ENCODE measurements at places on chromosomes 3 and 15.

- DNase-seq = no peak
Observed at GRCh38 chr15:36557364-36557763, 22.1 kb upstream of the CDIN1 start.

DNA sequence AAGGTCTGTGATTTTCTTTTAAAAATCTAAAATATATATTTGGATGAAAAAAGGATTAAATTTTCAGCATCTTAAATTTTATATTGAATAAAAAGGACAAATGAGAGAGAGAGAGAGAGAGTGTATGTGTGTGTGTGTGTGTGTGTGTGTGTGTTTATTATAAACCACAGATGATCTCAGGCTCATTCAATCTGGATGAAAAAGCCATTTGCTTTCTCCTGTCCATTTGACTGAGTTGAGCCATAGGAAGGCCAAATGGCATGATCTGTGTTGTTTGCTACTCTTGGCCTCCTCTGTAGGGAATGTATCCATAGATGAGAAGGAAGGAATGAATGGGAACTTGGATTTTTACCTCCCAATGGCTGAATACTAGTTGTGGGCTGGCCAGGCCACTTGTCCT, 92.5 kb upstream of the MEX3B start:
- no peak for DNase-seq

DNA sequence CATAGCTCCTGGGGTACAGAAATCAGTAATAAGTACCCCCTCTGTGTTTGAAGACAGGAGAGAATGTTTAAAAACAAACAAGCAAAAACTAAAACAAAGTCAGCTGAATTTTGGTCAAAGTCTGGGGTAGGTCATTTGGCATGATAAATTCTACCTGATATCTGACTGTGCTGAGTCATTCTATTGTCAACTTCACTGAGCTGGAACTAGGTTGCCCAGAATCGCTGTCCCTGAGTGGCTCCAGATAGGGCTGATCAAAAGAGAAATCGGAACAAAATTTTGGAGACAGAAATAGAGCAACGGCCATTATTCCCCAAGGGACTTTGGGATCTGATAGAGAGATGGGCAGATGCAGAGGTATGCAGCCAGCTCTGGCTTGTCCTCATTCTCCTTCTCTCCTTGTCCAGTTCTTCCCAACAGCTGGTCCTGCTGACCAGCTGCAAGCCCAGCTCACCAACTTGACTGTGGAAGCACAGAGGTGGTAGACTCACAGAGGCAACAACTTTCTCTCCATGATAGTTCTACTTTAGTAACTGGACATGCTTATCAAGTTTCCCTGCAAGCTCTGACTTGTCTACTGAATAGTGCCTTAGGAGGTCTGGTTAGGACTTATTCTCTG, 57.3 kb upstream of the MYRIP start:
- DNase-seq = no peak

- no peak for DNase-seq
Observed at GRCh38 chr15:51770902-51771301, 19.5 kb downstream of the TMOD2 start.

GRCh38 chr15:70535071-70535954, 228.0 kb downstream of the UACA start:
- DNase-seq = peak; percentile 80

DNA sequence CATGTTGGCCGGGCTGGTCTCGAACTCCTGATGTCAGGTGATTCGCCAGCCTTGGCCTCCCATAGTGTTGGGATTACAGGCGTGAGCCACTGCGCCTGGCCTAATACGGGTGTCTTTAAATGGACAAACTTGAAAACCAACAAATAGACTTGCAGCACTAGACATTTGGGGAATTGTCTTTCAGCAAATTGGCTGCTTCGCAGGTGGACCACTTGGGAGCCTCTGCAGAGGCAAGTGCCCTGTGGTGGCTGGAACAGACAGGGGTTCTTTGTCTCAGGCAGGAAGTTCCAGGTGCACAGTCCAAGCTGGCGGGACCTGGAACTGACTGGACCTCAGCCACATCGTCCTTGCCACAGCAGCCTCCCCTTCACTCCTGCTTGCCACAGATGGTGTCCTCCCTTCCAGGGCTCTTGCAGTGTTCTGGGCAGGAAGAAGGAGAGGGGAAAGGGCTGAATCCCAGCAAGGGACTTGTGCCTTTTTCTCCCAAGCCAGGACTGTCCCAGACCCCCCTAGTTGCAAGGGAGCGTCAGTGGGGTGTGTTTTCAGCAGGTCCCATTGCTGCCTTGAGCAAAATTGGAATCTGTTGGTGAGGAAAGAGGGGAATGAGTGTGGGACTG, 94.3 kb downstream of the TBC1D2B start:
- no peak for DNase-seq

DNA sequence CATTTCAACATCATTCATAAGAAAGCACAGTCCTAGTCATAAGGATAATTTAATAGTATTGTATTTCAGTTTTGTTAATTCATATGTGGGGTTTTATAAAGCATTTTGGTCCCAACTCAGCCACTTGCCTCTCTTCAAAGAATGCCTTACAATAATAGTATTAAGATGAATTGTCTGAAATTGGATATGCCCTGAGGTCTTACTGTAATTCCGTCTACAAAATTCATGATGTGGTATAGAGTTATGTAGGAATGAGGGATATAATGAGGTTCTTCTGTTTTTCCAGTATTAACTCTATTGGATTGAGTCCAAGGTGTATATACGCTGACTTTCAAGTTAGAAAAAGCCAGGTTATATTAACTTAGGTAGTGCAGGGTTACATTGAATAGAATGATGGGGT, 177.0 kb downstream of the GOLIM4 start:
- no peak for DNase-seq

GRCh38 chr15:81723701-81724100, 322.1 kb downstream of the MEX3B start:
- DNase-seq = no peak

GRCh38 chr15:66863390-66864085, 161.5 kb downstream of the SMAD6 start:
- DNase-seq = no peak

DNA sequence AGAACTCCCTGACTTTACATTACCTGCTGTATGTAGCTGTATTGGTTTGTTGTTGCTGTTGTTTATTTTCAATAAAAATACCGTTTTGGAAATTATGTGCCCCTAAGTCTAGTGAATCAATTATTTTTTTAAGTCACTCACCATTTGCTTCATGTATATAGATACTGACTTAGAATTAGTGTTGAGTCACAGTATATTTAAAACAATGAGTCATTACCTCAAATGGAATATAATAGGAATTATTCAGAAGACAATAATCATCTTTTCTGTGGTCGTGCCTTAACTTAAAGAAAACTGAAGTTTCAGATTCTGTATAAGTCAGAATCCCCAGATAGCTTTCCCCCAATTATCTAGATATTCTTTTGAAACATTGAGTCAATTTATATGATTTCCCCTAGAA, 21.0 kb upstream of the ALDH1A2 start:
- no peak for DNase-seq

- no peak for DNase-seq
Observed at GRCh38 chr3:67946436-67946835, 292.0 kb upstream of the SUCLG2 start.

DNA sequence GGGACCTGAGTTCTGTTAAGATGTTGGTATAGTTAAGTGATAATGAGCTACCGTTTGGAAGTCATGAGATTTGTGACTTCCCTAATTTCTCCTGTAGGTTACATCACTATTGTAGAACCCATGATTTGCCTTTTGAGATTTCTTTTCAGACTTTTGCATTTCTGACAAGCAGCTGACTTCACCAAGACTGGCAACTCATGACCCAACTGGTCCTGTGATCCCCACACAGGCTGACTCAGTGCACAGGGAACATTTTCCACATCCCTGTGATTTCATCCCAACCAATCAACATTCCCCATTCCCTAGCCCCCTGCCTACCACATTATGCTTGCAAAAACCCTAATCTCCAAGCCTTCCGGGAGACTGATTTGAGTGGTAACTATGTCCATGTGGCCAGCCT, 242.1 kb upstream of the PDZRN3 start:
- DNase-seq = no peak

GRCh38 chr3:45130476-45130875, 15.7 kb downstream of the CDCP1 start:
- DNase-seq = no peak

- no peak for DNase-seq
Observed at GRCh38 chr3:146715170-146715569, 110.0 kb upstream of the PLSCR5 start.

DNA sequence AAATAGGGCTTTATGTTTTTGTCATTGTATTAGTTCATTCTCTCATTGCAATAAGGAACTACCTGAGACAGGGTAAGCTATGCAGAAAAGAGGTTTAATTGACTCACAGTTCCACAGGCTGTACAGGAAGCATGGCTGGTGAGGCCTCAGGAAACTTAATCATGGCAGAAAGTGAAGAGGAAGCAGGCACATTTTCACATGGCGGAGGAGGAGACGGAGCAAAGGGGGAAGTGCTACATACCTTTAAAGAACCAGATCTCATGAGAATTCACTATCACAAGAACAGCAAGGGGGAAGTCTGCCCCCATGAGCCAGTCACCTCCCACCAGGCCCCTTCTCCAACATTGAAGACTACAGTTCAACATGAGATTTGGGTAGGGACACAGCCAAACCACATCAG, 25.6 kb downstream of the CEP63 start:
- DNase-seq = no peak

DNA sequence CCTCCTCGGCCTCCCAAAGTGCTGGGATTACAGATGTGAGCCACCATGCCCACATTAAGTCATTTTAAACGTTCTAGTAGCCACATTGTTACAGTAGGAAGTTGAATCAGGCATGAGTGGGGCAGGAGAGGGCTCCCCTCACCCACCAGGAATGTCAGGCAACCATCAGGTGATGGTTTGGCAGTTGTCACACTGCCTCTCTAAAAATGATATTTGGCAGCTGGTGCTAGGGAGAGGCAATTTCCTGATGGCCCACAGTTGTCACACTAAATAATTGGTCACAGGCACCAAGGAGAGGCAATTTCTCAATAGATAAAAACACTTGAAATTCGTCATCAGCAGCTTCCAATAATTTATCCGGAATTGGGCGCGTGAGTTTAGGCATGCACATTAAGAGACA, 79.2 kb upstream of the ABHD2 start:
- DNase-seq = no peak

GRCh38 chr15:95659656-95660055, 670.8 kb upstream of the NR2F2 start:
- no peak for DNase-seq

DNA sequence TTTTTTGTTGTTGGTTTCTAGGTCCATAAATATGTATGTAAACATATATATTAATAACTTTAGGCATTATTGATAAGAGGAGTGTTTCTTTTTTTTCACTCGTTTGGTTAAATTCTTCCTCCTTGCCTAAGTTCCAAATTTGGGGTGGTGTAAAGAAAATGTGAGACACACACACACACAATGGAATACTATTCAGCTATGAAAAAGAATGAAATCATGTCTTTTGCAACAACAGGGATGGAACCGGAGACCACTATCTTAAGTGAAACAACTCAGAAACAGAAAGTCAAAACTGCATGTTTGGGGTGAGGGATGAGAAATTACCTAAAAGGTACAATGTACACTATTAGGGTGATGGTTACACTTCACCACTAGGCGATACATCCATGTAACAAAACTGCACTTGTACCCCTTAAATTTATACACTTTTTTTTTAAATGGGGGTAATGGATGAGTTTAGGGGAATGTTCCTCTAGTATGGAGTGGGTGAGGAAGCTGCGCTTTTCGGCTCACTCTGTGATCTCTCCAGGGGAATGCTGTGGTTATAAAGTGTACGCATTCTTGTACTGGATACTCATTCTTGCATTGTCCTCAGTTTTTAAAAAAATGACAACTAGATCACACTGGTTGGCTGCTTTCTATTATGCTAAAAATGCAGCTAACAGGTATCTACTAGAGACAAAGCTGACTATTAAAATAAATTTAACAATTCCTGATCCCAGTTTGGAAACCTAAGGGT, 50.8 kb upstream of the PPARG start:
- DNase-seq = no peak

GRCh38 chr15:89457086-89457485, 39.3 kb downstream of the RHCG start:
- DNase-seq = no peak

DNA sequence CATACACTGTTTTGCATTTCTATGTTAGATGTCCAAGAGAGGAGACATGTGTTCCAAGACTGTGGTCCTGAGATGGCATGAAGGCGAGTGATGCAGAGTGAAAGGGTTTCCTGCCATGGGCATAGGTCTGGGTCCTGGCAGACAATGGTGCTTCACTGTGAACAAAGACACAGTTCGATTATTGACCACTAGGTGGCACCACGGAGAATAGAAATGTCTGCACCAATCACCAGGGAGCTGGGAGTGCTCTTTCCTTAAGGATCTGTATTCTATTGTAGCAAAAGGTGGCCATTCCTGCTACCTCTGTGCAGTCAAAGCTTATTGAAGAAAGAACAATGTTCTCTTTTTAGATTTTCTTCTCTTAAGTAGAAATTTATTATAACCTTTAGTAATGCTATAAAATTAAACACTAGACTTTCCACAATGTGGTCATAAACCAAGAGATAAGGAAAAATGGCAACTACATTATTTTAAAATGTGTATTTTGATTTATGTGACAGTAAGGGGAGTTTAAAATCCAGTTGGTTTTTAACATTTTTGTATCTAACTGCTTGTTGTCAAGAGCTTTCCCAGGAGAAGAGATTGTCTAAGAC, 88.7 kb downstream of the GABRG3 start:
- no peak for DNase-seq

GRCh38 chr3:181695661-181696491, 15.8 kb upstream of the SOX2 start:
- no peak for DNase-seq

DNA sequence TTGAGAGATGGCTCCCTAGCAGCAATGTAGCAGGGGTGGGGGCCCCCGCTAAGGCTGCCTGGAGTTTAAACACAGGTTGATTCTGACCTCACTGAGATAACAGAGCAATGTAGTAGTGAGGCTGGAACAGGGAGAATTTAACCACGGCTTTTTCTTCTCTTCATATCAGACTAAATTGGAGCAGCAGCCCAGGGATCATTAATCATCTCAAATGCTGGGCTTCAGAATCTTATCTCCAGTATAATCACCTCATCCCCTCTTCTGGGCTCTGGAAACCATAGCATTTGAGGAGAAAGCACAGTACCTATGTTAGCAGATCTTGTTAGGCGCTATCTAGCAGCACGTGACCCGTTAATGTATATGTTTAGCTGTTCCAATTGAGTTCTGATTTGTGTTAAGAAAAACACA, 25.4 kb upstream of the DET1 start:
- DNase-seq = no peak

GRCh38 chr3:72185549-72186399, 400.8 kb upstream of the PROK2 start:
- no peak for DNase-seq

DNA sequence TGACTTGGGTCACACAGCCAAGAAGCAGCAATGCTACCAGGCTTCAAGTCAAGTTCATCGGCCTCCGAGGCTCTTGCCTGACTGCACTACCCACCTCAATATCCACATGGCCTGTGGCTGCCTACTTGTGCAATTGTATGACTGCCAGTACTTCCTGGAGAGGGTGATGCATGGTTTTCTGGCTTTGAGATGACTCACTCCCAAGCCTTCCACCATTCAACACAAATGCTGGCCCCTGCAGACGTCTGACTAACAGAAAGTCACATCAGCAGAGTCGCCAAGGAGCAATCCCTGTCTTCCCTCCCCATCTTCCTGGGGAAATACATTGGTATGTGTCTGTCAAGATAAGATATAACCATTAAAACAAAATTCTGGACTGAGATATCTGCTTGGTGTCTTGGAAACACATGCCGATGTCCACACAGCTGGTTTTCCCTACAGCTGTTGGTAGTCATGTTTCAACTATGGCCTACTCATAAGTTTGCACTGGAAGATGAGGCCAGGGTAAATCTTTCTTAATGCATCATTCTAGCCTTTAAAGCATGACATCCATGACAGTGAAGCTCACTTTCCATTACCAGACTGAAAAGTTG, 79.6 kb upstream of the SPATA12 start:
- DNase-seq = no peak

All from naive thymus-derived CD4-positive, alpha-beta T cell (primary cell).